Cardiac fibroblast (primary cell): ENCODE measurements at places on chromosomes 2 and 18.
A peak's percentile ranks its signal among the peaks of the same experiment; 100 is the strongest.

GRCh38 chr2:166418853-166419615 is 43.3 kb upstream of the SCN9A start:
- DNase-seq: no peak

- no peak for DNase-seq
These were observed 250.1 kb upstream of the DPP10 start for GRCh38 chr2:114192362-114192761.

DNA sequence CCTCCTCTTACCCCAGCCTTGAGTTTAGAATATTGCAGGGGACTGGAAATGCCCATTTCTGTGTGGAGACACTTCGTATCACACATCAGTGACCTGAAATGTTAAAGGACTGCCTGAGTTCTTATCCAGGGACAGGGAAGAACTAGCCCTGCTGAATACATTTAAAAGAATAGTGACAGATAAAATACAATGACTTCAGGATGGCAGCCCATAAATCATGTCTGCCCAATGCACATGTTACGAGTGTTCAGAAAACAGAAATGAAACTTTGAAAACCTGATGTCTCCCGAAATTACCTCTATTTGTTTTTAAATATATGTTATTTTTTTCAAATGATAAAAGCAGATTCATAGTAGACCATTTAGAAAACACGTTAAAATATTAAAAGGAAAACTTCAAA is 22.3 kb upstream of the RAB12 start:
- no peak for DNase-seq

- peak; percentile 51 for DNase-seq
These were observed 147.4 kb downstream of the ZEB2 start for GRCh38 chr2:144372410-144373080.

- DNase-seq: no peak
These were observed 948.8 kb downstream of the SOCS6 start for GRCh38 chr18:71237641-71238040.

DNA sequence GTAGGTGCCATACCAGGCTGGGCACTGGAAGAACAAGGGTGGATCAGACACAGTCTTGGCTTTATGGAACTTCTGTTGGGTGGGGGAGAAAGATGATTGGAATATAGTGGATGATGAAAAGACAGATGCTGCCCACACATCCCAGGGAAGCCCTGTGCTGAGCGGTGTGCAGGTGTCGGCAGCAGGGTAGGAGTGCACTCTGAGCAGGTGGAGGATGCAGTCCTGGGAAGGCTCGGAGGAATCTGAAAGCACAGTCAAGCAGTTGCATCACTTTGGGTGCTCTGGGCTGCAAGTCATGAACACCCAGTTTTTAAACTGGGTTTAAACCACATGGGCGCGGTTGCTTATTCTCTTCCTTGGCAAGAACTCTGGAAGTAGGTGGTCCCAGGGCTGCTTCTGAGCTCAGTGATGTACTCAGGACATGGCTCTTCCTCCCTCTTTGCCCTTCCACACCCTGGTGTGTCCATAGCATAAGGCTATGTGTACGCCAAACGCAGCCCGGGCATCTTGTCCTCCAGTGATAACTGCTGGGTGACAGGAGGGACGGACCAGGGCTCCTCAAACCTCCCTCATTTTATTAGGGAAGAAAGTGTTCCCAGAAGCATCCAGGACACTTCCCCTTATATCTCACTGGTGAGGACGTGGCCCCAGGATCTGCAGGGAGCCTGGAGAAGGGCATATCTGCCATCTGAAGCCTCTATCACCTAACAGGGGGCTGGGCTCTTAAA is 84.0 kb downstream of the SH3RF3 start:
- no peak for DNase-seq

DNA sequence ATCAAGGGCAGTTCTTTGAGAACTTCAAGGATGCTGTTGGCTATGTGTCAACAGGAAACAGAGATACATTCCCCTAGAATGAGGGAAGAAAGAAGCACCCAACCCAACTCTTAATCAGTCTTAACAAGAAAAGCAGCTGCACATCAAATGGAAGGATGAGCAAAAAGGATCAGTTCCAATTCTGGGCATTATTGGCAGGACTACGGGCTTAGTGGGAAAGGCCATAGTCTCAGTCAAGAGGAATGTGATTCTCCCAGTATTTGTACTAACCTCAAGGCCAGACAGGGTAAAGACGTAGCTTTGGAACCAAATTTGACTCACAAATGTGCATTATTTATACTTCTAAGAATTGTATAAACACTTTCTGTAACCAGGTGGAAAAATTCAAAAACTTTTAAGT is 18.2 kb downstream of the BMP10 start:
- DNase-seq: peak; percentile 43

DNA sequence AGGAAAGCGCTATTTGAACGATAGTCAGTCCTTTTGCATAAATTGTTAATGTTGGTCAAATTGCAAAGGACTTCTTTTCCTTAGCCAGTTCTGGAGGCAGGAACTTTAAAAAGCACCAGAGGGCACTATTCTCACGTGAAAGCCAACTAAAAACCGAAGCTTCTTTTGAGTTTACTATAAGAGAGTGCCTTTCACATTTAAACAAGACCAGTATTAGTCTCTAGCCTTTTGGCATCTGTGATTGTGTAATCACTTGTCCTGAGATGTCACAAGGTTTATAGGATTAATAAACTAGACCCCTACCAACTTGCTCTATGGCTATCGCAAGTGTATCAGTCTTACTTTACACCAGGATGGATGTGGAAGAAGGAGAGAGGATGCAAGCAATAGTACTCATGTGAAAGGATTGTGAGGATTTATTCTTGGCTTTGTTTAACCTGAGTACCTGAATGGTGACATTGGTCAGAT is 14.4 kb upstream of the STAT4 start:
- DNase-seq: peak; percentile 82

DNA sequence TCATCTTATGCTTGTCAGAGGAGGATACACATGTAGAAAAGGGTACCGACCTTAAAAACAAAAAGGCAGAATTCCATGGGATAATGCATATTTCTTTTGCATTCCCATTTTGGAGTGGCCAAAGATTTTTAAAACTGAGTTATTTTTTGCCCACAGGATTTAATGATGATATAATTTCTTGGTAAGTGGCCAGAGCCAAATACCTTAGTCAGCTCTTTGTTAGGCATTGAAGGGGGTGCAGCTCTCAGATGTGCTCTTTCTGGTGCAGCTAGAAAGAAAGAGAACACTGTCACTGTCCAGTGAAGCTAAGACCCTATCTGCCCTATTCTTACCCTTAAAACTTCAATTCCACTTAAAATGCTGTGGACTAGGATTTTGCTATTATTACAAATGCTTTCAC is 10.8 kb downstream of the COQ10B start:
- DNase-seq: peak; percentile 36

- DNase-seq: peak; percentile 27
These were observed 51.1 kb downstream of the NABP1 start for GRCh38 chr2:191728750-191729624.

- DNase-seq: no peak
These were observed 68.1 kb upstream of the AMMECR1L start for GRCh38 chr2:127953849-127954248.

- DNase-seq: peak; percentile 63
These were observed 12.2 kb upstream of the CAB39 start for GRCh38 chr2:230700447-230700846.

DNA sequence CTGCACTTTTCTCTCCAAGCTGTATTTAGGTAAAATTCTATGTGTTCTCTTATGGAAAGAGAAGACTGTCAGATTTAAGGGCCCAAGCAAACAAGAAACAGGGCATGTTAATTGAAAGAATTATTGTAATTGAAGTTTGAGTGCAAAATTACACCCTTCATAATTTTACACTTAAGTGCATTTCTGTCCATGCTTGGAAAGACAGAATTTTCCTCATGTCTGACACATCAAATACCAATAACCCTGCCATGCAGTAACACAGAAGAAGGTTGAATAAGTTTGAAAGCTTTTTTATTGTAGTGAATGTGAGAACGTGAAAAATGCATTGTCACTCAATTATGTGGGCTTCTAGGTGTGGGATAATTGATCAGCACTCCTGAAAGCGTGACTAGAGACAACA is 52.9 kb upstream of the PARD3B start:
- DNase-seq: no peak

DNA sequence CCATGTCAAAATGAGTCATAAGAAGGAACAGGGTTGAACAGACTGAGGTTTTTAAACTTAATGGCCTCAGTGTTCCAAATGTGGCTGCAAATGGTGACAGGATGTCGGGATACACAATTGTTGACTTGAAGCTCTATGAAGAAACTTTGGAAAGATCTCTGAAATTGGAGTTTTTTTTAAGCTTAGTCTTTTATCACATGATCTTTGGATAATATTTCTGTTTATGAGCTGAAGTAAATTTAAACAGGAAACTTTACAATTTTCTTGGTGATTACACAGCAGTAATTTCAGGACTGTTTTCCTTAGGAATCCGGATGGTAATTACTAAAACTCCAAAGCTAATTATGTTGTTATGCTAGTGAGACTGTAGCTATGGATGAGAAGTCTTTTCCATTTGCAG is 199.1 kb upstream of the NRXN1 start:
- DNase-seq: no peak

DNA sequence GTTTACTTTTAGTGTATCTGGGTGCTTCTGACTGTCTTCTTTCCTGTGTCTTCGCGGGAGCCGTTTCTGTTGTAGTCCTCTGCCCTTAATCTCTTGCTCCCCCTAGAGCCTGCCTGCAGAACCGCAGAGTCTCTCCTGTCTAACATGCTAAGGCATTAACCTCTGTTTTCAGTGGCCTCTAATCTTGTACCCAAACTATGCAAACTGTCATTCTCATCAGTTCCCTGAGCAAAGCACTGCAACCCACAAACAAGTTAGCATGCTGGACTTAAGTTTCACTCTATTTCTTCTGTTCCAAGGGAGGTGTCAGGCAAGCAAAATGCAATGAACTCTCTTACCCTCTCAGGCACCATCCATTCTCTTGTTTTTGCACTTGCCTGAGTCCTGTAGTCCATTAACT is 138.4 kb downstream of the OTX1 start:
- peak; percentile 61 for DNase-seq

DNA sequence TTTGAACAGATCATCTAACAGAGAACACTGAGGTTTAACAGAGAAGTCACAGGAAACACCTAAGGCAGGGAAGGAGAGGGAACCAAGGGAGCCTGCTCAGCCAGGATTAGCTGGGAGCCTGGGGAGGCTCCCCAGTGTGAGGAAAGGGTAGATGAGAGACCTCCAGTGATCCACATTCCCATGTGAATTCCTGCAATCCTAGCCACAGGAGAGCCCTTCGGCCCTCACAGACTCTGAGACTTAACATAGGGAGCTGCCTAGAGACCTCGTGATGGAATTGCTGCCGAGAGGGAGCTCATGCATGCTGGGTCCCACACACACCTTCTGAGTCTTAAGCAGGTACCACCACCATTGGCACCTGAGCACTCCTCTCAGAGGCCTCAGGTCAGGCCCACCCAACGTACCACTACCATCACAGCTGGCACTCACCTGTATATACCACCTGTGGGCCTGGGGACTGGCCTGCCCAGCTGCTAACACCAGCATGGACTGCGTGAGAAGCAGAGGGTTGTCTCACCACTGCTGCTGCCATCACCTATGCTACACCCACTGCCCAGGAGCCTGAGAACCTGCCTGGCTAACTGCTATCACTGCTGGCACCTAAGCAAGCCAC is 225.9 kb upstream of the RASGRP3 start:
- DNase-seq: no peak

DNA sequence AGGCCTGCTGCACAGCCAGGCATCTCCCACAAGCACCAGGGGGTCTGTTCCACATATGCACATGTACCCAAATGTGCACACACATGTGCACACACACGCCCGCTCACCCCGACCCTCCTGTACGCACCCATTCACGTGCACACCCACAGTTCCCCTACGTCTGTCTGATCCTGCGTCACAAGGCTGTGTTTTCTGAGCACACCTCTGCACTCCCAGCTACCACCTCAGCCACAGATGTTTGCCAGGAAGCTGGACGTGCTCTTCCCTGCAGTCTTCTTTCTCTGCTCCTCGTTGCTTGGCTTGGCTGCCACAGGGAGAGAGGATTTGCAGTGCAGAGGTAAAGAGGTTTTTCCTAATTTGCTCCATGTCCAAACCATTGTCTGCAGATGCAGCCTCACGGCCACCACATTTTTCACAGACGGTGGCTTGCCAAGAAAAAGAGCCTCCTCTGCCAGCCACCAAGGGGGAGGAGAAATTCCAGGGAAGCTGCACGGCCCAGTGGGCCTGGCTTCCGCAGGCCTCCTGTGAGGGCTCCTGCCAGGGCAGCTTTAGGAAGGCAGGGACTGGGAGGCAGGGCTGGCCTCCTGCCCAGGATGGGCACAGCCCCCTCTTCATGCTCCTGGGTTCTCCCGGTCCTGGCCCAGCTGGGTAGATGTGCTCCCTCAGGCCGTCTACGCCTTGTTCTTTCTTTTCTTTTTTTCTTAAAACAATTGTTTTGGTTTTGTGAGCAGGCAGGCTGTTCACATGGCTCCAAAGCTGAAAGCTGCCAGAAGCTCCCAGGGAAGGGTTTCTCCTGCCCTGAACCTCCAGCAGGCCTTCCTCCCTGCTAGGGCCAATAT is 29.3 kb upstream of the HS6ST1 start:
- peak; percentile 49 for DNase-seq

- no peak for DNase-seq
These were observed 4.2 kb downstream of the ERMN start for GRCh38 chr2:157321466-157321865.

GRCh38 chr2:67260343-67261277 is 136.5 kb upstream of the ETAA1 start:
- DNase-seq: peak; percentile 85

- no peak for DNase-seq
These were observed 216.0 kb downstream of the SCG2 start for GRCh38 chr2:223386189-223386588.

- peak; percentile 45 for DNase-seq
These were observed 53.9 kb downstream of the ASAP2 start for GRCh38 chr2:9260464-9260918.

DNA sequence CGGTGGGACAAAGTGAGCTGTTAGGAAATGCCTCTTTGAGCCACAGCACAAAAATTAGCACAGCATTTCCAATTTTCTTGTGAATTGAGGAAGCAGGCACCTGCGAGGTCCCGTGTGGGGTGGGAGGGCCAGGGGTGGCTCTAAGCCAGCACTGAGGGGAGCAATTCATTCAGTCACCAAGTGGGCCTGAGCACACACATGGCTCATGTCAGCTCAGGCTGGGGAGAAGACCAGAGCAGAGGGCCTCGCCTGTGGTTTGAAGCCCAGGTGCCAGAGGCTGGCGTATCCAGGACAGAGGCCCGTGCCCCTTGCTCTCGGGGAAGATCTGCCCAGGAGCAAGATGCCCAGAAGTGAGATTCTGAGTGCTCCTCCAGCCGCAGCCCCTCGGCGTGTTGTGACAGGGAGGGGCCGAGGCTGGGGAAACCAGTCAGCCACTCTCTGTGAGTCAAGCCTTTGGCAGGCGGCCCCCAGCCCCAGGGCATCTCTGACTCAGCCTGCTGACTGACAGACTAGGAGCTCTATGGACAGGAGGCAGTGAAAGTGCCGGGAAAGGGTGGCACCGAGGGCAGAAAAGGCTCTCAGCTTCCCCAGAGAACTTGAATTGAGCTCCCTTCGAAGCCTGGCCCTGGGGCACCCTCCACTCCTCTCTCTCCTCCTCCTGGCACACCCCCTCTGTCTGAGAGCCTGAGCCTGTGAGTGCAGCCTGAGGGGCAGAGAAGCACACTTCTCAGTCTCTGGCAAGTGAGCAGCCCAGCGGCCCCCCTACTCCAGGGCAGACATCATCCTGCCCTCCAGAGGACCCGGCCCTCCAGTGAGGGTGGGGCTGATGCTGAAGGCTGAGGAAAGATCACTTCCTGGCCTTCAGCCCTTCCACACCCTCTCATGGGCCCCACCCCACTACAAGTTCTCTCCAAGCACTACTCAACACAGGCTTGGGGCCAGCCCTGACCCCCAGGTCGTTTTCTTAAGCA is 32.3 kb downstream of the CYP26B1 start:
- peak; percentile 86 for DNase-seq

- DNase-seq: no peak
These were observed 109.0 kb upstream of the BZW1 start for GRCh38 chr2:200702646-200703118.
